ENCODE measurements at places on chromosomes 16 and 17.

DNA sequence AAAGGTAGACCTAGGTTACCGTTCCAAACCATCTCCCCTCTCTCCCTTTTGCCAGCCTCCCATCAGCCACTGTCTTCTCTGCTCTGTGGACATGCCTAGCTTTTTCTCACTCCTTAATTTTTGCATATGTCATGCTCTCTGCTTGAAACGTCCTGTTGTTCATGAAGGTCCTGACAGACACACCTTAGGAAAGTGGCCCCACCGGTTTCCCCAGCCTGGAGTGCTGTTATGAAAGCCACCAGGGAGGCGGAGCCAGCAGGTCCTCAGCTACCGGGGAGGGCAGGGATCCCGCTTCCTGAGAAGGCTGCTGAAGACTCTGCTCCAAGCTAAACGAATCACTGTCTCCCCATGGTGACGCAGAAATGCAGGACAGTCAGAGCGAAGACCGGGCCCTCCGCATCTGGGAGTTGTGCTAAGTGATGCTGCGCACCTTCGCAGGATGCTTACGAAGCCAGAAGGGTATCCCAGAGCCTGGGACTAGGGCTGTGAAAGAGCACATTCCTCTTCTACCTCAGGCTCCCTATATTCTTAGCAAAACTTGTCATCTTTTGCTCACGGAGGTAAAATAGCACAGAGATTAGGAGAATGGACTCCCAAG, 2.3 kb upstream of the SLC16A11 start:
- DNase-seq, result no peak

DNA sequence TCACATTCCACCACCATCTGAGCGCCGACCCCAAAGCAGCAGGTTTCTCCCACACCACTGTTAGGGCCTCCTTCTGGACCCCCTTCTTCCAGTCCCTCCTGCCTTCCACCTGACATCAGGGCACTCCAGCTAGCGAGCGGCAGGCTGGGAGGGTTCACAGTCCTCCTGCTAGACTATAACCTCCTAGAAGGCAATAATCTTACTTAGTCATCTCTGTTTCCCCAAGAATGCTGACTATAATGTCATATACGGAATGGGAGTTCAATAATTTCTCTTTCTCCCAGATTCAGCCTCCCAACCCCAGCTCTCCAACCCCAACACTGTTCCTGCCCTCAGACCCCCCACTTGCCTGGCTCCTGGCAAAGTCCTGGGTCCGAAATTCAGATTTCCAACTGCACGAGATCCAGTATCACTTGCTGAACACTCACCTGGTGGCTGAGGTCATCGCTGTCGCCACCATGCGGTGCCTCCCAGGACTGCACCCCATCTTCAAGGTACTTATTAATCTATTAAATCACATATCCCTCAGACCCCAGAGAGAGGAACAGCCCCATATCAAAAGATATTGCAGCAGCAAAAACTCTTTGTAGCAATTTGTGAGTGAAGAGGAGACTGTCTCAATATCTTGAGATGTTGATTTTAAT, 5.6 kb downstream of the ALOX12 start:
- no peak for DNase-seq

DNA sequence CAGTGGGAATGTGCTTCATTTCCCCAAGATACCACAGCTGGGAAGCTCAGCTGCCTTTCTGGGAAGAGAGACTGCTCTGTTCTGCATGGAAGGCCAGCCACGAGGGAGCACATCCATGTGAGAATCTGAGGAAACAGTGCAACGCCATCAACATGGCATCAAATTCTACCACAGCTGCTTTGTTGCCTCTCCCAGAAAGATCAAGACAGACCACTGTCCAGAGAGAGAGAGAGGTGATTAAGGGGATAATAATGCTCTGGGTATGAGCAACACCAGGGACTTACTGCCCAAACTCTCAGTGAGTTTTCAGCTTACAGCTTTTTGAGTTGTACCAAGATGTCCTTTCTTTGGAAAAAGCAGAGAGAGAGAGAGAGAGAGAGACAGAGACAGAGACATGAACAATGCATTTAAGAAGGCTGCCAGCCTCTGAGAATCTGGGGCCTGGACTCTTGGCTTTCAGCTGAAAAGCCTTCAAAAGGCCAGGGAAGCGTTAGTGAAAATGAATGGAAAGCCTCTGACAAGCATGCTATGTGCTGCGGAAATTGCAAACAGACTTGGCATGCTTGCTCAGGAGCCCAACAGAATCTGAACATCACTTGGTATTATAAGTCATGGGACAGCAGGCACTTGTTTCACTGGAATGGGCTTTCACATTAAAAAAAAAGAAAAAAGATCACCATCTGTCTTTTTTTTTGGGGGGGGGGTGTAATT, 223.1 kb downstream of the MAP2K6 start:
- no peak for DNase-seq

GRCh38 chr16:65429504-65430181, 307.8 kb upstream of the CDH11 start:
- DNase-seq, result no peak

DNA sequence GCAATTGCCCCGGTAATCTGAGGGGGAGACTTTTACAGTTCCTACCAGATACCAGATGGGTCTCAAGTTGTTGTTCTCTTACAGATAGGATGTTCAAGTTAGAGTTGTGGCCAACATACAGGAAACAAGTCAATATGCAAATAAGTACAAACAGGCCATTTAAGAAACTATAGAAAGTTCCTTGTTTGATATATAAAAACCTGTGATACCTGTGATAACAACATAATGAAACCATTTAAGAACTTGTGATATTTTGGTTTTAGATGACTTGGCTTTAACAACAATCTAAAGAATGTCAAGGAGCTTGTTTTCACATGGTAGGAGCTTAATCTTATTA, 16.8 kb downstream of the CDR2 start:
- DNase-seq, result no peak

- DNase-seq, result no peak
Measured at GRCh38 chr16:19008245-19009169, 24.8 kb downstream of the TMC7 start.

Measured in posterior vena cava (tissue), 2 donors.